Lower leg skin (tissue), 4 donors: ENCODE measurements at places on chromosomes 1 and 21.

DNA sequence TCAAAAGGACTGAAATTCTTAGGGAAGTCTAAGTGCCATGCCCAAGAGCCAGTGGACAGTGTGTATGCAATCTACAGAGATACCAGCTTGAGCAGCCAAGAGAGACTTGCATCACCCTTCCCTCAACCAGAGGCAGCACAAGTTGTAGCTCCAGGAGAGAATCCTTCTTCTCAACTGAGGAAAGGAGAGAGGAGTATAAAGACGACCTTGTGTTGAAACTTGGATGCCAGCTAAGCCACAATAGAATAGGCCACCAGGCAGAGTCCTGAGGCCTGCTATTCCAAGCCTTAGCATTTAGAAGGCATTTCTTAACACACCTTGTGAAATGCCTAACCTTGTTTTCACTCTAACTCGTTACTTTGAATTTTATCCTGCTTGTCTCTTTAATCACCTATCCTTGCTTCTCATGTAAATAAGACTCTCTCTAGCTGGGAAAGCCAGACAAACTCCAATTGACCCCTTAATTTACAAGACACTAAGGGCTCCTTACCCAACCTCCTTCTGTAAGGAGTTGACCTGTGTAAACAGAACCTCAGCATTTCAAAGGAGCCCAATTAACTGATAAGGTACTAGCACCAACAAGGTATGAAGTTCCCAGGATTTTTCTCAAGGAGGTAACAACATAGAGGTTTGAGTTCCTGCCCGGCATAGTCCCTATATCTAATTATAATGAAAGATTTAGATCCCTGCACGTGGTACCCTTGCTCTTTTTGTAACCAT is 738.8 kb downstream of the AMY1C start:
- no peak for DNase-seq

DNA sequence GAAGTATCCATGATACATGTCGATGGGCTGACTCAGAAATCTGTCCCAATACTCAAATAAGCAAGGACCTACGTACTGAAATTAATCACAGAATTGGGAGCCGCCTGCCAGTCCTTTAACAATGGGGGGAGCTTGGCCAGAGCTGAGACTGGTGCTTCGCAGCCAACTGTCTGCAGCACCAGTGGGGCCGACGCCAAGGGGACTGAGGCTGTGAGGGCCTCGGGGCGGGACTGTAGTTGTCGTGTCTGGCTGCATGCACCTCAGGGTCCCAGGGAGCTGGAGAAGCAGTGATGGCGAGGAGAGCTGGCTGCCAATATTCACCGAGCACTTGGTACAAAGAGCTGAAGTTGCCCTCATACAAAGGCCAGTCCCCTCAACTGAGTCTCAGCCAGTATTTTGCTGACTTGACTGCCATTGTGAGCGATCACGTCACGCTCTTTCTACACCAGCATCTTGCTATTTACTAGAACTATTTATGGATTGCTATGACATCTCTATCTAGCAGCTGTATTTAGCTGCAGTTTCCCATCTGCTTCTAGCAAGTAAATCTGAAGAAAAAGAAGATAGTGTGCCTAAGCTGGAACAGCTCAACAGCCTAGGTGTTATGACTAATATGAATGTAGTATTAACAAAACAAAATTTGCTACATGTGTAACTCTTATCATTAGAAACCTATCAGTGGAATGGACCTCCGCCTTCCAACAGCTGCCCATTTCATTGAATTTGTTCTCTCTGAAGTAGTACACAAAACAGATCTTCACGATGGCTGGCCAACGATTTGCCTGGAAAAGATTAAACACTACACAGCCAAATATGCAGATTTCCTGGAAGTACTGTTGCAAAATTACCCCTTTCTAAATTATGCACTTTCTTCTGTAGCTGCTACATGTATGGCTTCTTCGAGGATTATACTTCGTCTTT is 29.1 kb downstream of the EVI5 start:
- DNase-seq: no peak

DNA sequence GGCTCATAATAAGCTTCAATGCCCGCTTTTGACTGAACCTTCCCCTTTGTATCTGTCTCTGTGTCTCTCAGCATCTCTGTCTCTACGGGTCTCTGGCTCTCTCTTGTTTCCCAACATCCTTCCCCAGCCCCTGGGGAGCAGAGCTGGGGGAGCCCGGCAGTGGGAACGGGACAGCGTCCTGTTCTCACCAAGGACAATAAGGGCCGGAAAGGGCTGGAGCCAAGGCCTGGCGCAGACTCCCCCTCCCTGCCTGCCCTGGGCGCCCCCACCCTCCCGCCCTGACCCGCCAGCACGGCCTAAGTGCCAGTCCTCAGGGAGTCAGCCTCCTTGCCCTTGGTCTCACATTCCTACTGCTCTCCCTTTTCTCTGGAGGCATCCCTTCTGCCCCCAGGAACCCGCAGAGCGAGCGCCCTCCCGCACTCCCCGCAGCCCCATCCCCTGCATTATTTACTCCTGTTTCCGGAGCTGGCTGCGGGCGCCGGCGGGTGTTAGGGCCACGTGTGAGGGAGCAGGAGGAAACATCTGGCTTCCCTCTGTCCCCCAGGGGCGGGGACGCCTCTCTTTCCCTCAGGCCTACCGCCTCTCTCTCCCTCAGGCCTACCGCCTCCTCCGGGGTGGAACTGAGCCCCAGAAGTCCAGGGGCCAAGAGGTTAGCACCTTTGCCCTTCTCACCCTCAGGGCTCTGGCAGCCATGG is 6.5 kb downstream of the KRTCAP2 start:
- DNase-seq: peak; percentile 90

GRCh38 chr1:182415789-182416188 is 15.3 kb upstream of the TEDDM1 start:
- DNase-seq: no peak

- DNase-seq: no peak
These were observed 426.7 kb downstream of the KCNT2 start for GRCh38 chr1:196181594-196181878.

- DNase-seq: no peak
These were observed 484.9 kb downstream of the SETD4 start for GRCh38 chr21:35575280-35575915.

- DNase-seq: no peak
These were observed 7.6 kb downstream of the CD101 start for GRCh38 chr1:117009132-117009531.

- no peak for DNase-seq
These were observed 368.4 kb upstream of the GREM2 start for GRCh38 chr1:240980342-240980741.

GRCh38 chr1:185426848-185427247 is 109.8 kb upstream of the IVNS1ABP start:
- no peak for DNase-seq
